ENCODE measurements at places on chromosomes 2 and 18.

- no peak for DNase-seq
These were observed 45.3 kb upstream of the PSME4 start for GRCh38 chr2:54015798-54016699.

GRCh38 chr2:128306931-128307460, 11.7 kb downstream of the HS6ST1 start:
- no peak for DNase-seq

GRCh38 chr18:51821610-51822009, 518.4 kb upstream of the DCC start:
- DNase-seq = no peak

DNA sequence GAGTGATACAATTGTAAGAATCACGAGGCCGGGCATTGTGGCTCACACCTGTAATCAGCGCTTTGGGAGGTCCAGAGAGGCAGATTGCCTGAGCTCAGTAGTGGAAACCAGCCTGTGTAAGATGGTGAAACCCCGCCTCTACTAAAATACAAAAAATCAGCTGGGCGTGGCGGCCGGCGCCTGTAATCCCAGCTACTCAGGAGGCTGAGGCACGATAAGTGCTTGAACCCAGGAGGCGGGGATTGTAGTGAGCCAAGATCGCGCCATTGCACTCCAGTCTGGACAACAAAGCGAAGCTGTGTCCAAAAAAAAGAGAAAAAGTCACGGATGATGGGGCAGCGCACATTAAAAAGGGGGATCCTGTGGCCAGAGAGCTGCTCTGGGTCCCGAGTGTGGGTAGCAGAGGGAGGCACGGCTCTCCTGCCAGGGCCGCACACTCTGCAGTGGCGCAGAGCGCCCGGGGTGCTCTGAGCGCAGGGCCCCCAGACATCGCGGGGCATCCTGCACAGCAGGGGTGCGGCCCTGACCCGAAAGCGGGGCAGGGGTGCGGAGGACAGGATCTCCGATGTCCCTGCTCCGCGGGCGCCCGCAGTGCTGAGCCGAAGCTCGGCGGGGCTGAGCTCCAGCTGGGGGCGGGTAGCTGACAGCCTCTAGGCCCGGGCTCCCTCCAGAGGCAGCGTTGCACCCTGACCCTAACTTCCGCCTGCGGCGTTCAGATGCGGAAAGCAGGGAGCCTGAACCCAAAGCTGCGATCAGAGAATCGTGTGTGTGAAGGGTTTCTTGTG, 30.4 kb upstream of the RAB6D start:
- no peak for DNase-seq

- no peak for DNase-seq
These were observed 72.5 kb downstream of the RMDN2 start for GRCh38 chr2:37997629-37998028.

DNA sequence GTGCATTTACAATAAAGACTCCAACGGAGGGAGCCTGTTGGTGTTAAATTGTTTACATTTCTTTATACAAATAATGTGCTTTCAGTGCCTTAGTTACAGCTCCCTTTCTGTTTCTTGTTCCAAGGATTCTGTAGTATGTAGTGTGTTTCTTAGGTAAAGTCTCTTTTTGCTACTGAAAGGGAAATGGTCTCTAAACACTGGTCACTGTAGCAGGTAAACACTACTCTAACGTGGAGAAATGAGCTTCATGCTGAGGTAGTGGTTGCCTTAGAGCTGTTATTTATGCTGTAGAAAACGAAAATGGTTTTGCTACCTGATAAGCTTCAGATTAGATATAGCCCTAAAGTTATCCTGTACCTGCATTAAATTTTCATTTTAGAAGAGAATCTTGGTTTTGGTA, 163.6 kb downstream of the CAPN13 start:
- no peak for DNase-seq

GRCh38 chr18:69215161-69215560, 185.5 kb upstream of the DOK6 start:
- no peak for DNase-seq

DNA sequence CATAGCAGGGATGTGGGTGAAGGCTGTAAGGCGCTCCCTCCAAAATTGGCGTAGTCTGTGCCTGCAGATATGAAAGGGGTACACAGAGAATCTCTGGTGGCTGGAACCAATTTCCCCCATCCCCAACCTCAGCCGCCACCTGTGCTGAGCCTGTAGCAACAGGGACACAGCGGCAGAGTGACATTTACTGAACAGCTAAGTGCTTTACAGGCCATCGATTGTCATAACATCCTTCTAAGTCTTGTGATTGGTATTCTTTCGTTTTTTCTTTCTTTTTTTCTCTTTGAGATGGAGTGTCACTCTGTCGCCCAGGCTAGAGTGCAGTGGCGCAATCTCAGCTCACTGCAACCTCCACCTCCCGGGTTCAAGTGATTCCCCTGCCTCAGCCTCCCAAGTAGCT, 12.2 kb upstream of the EFHD1 start:
- no peak for DNase-seq

GRCh38 chr18:8231316-8231715, 377.9 kb upstream of the RAB12 start:
- no peak for DNase-seq

DNA sequence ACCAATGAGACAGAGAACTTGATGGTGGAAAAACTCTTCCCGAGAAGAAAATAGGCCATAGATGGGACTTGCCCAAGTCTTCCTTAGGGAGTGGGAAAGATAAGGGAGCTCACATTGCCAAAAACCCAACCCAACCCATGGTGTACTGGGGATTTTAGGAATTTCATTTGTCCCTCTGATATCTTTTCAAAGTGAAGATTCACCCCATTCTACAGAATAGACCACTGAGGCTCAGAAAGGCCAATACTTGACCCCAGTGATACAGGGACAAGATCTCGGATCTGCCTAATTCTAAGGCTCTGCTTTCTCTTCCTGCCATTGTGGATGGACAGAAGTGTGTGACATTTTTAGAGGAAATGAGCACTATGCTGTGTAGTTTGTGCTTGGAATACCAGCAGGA, 159.0 kb downstream of the MYCN start:
- DNase-seq = no peak

GRCh38 chr2:18169121-18169892, 290.8 kb downstream of the KCNS3 start:
- no peak for DNase-seq

DNA sequence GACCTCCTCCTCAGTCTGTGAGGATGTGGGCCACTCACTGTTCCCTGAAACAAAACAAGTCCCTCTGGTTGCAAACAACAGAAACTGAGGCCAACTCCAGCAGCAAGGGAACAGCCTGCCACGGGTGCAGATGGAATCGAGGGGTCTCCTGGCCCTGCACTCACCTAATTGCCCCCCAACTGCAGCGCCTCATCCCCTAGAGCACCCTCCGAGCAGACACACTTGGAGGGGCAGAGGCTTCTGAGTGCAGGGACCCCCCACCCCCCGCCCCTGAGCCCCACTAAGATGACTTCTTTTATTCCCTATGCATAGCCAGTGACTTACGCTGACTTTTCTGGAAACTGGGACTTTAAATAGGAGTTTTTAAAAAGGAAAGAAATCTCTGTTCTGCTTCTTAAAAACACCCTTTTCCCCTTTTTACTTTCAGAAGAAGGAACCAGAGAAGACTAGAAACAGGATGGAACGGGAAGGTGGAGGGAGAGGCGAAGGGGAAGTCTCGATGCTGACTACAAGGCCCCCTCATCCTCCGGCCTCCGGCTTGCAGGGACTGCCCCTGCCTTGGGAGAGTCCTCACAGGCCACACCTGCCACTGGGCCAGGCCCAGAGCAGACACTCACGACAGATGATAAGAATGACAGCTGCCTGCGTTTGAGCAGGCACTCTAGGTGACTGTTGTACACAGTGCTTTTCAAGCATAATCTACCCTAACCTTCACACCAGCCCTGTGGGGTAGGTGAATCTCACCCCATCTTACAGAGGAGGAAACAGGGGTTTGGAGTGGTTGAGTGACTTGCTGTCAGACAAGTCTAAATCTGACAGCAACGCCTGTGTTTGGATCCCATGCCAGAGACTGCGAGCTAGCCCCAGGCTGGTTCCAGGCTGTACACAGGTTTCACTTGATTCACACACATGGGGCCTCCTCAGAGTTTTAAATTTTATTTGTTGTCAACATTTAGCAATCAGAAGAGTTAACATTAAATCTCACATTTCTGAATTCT, 28.2 kb upstream of the BIN1 start:
- DNase-seq = no peak

- no peak for DNase-seq
These were observed 83.8 kb downstream of the AGAP1 start for GRCh38 chr2:235577404-235578330.

DNA sequence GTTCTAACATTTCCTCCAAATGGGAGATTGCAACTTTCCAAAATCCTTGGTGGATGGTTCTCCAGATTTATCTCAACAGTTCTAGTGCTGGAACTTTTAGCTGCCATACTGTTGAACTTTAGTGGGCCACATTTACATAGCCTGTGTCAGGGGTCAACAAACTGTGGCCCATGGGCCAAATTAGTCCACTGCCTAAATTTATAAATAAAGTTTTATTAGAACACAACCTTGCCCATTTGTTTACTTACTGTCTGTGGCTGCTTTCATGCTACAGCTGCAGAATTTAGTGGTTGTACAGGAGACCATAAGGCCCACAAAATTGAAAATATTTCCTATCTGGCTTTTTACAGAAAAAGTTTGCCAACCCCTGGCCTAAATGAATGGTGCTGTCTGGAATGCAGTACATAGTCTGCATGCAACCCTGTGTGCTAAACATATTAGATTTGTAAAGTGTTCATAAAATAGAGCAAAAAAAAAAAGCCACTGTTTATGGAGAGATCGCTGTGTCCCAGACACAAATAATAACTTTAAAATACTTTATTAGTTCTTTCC, 30.3 kb downstream of the MGAT5 start:
- DNase-seq = no peak

- DNase-seq = no peak
These were observed 38.0 kb downstream of the APOB start for GRCh38 chr2:21005700-21006422.

GRCh38 chr2:227462972-227463931, 8.7 kb upstream of the AGFG1 start:
- DNase-seq = no peak

GRCh38 chr2:19099181-19099580, 259.2 kb downstream of the OSR1 start:
- no peak for DNase-seq

GRCh38 chr2:64593035-64593655, 60.6 kb downstream of the SERTAD2 start:
- no peak for DNase-seq

DNA sequence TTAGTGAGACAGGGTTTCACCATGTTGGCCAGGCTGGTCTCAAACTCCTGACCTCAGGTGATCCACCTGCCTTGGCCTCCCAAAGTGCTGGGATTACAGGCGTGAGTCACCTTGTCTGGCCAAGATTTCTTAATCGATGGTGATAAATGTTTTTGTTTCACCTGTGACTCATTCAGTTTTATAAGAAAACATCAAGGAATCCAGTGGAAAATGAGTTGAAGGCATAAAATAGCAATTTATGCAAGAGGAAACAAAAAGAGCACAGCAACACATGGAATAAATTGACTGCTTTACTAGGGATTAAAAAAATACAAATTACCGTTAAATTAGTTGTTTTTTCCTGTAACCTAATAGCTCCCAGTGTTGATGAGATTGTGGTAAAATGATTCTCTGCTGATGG, 80.2 kb downstream of the CDK15 start:
- no peak for DNase-seq

- no peak for DNase-seq
These were observed 40.5 kb upstream of the SMAD7 start for GRCh38 chr18:48991319-48991660.

DNA sequence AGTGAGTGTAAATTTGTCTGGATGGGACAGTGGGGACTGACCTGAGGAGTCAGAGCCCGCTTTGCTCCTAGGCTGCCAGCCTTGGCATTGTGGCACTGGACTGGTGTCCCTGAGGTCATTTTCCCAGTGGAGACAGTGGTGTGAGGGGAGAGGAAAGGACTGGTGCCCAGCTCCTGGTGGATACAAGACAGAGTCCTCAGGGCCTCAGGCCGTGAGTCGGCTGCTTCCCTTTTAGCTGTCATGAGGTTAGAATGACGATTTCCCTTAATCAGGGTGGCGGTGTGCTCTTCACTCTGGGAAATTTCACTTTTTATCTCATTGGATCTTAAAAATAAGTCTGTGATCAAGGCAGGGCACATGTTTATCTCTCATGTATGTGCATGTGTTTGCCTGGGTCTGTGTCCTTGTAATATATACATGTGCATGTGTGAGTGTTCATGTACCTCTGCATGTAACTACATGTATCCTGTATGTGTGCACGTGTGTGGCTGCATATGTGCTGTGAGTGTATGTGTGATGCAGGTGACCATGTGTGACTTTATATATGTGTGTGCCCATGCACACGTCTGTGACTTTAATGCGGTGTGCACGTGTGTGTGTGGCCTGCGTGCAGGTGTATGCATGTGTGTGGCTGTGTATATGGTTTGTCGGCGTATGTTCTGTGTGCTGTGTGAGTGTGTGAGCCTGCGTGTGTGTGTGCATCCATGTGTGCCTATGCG, 55.7 kb downstream of the GLI2 start:
- DNase-seq = no peak

- DNase-seq = no peak
These were observed 67.7 kb downstream of the EPAS1 start for GRCh38 chr2:46364797-46365457.

GRCh38 chr2:68223419-68223818, 28.9 kb downstream of the PPP3R1 start:
- DNase-seq = no peak

DNA sequence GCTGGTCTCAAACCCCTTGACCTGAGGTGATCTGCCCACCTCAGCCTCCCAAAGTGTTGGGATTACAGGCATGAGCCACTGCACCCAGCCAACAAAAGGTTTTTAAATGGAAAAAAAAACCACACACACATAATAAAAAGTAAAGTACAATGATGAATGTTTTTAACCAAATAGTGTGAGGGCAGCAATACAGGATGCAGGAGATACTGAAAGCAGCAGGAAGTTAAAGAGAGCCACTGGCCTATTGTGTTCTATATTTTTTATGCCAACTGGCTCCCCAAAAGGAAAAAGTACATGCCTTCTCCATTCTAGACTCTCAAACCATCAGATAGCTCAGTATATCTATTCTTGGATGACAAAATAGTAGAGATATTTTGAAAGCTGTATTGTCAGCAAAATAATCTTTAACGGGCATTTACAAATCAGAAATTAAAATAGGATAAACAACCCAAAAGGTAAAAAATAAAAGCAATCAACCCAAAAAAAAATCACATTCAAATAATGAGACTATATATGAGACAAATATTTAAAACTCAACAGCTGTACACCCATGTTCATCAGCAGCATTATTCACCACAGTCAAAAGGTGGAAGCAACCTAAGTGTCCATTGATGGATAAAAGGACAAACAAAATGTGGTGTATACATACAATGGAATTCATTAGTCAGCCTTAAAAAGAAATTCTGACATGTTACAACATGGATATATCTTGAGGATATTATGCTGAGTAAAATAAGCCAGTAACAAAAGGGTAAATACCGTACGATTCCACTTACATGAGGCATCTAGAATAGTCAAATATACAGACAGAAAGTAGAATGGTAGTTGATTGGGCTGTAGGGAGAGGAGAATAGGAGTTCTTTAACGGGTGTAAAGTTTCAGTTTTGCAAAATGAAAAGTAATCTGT, 26.2 kb downstream of the GPATCH11 start:
- DNase-seq = no peak

Measured in activated CD4-positive, CD25-positive, alpha-beta regulatory T cell (primary cell).